T-helper 17 cell (primary cell): ENCODE measurements at places on chromosomes 13 and 19. TPM values are rescaled to one million over a fixed set of nuclear protein-coding genes. Genes with fewer than 3 reads are reported as not detected.

DNA sequence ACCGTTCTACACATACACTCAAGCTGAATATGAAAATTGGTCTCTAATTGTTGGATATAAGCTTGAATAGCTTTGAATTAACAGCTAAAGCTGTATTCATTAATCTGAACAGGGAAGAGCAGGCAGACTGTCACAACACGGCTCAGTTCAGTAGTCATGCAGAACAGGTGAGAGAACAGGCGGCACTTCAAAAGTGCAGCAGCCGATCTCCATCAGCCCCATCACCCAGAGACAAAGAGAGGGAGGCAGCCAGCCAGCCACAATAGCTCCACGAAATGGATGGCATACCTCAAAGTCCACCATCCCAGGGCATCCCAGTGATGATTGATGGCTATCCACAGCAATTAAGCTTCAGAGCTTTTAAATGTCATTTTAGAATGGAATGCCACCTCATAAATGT is 419.2 kb downstream of the OLFM4 start:
- H3K4me1 ChIP-seq: no peaks in the 10 kb centered on the region
- DNase-seq: no peak
- no peak overlapping the region for H3K27ac ChIP-seq

GRCh38 chr19:54434112-54434872 is 14.7 kb upstream of the LENG8 start:
- H3K36me3 ChIP-seq: peaks cover 2% of the 10 kb centered on the region
- no peak for DNase-seq
- peak overlapping the region; percentile 77 for H3K27ac ChIP-seq
- H3K27me3 ChIP-seq: peaks cover 3% of the 10 kb centered on the region
- H3K4me1 ChIP-seq: peaks cover 24% of the 10 kb centered on the region

- peak overlapping the region; percentile 50 for H3K4me3 ChIP-seq
- DNase-seq: peak; percentile 57
- H3K27me3 ChIP-seq: peaks cover 57% of the 10 kb centered on the region
- peaks cover 22% of the 10 kb centered on the region for H3K36me3 ChIP-seq
- H3K4me1 ChIP-seq: peaks cover 27% of the 10 kb centered on the region
Measured at GRCh38 chr19:53906211-53907192, 2.6 kb upstream of the CACNG7 start.

DNA sequence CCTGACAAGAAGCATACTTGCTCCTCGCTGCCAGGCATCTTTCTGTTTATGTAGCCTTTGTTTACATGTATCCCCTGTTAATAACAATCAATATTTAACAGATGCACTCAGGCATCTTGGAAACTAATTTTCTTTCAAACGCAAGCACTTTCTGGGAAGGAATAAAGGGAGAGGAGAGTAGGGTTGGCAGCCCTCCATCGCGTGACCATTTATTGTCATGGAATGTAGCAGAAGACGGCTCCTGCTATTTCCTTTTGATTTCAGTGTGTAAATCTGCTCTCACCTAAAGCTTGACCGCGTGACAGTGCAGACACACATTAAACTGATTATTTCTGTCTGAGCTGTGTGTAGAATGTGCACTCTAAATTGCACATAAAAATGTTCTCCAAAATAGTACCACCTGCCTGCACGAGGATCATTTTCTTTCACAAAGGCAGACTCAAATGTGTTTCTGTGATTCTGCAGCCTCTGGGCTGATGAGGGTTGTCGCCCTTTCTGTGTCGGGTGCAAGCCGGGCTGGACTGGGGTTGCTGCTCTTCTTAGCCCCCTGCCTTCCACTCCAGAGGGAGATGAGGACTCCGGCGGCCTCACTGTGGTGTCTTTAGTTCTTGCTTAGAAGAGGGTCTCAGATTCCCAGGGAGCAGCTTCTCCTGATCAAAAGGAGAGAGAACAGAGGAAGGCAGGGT is 223.5 kb upstream of the MAB21L1 start:
- DNase-seq: no peak
- no peaks in the 10 kb centered on the region for H3K36me3 ChIP-seq
- H3K4me3 ChIP-seq: no peak overlapping the region

DNA sequence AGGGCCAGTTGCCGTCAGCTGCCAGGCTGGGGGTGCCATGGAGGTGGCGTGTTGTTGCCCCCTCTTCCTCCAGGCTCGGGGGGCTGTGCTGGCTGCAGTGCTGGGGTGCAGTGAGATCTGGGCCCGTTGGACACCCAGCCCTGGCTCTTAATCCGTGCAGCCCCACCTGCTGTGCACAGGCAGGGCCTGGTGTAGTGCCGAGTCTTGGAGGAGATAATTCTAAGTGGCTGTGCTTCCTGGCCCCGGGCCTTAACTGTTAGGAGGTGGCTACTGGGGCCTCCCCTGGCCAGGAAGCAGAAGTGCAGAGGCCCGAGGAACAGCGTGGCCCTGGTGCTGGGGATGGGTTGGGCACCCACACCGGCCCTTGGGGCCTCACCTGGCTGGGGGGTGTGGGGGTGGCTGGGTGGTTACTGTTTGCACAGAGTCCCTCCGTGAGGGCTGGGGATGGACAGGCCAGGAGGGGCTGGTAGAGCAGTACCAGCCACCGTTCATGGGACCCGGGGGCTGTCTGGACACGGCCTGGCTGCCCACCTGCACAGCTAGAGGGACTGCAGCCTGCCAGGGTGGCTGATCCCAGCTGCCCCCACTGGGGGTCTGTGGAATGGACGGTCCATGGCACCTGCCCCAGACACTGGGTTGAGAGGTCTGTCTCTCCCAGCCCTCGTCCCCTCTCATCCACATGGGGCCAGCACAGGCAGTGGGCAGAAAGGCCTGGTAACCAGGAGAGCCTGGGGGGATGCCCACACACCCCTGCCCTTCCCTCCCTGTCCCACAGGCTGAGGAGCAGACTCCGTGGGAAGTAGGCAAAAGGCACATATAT is 3.3 kb downstream of the GPX4 start:
- H3K36me3 ChIP-seq: no peaks in the 10 kb centered on the region
- peak overlapping the region; percentile 53 for H3K4me3 ChIP-seq
- H3K27ac ChIP-seq: no peak overlapping the region
- H3K27me3 ChIP-seq: no peaks in the 10 kb centered on the region

DNA sequence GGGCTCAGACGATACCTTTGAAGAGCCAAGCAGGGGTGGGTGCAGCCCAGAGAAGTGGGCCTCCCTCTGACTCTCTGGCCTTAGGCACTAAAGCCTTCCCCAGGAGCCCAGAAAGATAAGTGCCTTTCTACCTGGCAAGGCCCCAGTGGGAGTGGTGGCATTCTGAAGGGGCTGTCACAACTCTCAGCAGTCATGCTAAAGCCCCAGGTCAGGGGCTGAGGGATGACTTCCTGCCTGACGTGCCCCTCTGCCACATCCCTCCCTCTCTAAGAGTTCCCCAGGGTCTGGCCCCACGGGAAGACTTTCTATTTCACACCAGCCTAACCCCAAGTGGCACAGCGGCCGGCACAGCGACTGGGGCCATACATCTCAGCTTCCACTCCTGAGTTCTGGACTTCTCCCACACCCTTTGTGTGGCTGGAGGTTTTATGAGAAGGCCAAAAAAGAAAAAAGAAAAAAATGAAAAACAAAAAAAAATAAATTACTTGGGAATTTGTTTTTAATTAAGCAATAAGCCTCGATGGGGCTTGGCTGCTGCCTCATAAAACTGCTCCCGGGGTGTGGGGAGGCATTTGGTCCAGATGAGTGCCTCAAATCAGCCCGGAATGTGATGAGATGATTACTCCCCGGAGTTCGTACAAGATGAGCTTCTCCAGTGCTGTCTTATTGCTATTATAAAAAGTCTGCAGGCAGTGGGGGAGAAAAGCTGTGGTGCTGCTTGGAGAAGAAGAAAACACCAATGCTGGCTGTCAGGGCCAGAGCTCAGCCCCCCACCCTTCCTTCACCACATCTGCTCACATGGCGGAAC is 28.5 kb upstream of the PLEKHF1 start:
- no peak for DNase-seq
- no peaks in the 10 kb centered on the region for H3K27me3 ChIP-seq
- H3K27ac ChIP-seq: peak overlapping the region; percentile 8

DNA sequence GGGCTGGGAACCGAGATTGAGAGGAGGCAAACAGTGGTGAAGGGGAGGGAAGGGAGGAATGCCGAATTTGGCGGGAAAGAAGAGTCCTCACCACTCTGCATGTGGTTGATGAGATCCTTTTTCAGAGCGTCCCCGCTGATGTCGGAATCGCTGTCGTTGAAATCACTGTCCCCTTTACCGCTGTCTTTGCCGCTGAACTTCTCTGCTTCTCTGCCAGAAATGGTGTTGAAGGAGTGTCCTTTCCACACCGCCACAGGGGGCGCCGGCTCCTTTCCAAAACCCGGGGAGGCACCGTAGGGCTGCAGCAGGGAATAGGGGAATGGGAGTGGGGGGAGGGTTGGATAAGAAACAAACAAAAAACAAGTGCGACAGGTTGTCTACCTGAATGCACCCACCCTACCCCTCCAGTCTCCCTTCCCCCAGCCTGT is 3.1 kb downstream of the PCDH8 start:
- no peaks in the 10 kb centered on the region for H3K36me3 ChIP-seq
- peak overlapping the region; percentile 55 for H3K4me3 ChIP-seq
- DNase-seq: no peak
- no peak overlapping the region for H3K27ac ChIP-seq

GRCh38 chr13:40285634-40286033 is 380.8 kb downstream of the FOXO1 start:
- no peak for DNase-seq
- H3K27me3 ChIP-seq: no peaks in the 10 kb centered on the region
- no peak overlapping the region for H3K27ac ChIP-seq
- H3K36me3 ChIP-seq: peaks cover 4% of the 10 kb centered on the region

- no peaks in the 10 kb centered on the region for H3K27me3 ChIP-seq
- H3K4me1 ChIP-seq: peaks cover 20% of the 10 kb centered on the region
- peak overlapping the region; percentile 75 for H3K4me3 ChIP-seq
Measured at GRCh38 chr19:3671680-3672574, 28.3 kb downstream of the PIP5K1C start.

GRCh38 chr13:112567161-112567862 is 20.6 kb downstream of the TUBGCP3 start:
- no peaks in the 10 kb centered on the region for H3K27me3 ChIP-seq
- no peak overlapping the region for H3K4me3 ChIP-seq
- peaks cover 7% of the 10 kb centered on the region for H3K36me3 ChIP-seq
- H3K4me1 ChIP-seq: peaks cover 27% of the 10 kb centered on the region

DNA sequence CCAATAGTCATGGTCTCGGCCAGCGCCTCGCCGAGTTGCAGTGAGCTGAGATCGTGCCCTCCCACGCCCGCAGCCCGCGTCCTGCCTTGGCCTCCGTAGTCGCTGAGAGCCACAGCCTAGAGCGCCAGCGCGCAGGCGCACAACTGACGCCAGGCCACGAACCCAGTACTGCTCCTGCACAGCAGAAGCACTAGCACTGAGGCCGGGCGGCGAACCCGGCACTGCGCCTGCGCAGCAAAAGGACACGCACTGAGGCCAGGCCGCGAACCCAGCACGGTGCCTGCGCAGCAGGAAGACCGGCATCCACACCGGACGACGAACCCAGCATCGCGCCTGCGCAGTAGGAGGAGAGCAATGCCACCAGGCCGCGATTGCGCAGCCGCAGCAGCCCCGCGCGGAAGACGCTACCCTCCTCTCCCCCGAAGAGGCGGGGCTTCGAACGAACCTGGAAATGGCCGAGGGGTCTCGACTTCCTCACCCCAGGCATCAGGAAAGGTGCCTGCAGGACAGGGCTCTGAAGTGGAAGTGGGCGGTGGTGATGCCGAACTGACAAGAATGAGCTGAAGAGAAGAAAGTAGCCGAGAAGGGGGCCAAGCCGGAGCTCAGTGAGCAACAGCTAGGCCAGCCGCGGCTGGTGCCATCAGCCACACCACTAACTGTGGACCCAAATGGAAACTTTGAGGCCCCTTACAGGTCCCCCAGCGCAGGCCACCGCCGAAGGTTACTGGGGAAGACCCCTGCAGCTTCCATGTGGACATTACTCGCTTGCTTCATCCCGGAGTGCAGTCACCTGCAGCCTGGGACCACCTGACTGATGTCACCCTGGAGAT is 7.5 kb downstream of the F10 start:
- no peak for DNase-seq
- peak overlapping the region; percentile 24 for H3K27ac ChIP-seq

GRCh38 chr13:89746554-89746953 is 1600.9 kb upstream of the MIR17HG start:
- DNase-seq: no peak
- no peaks in the 10 kb centered on the region for H3K36me3 ChIP-seq
- H3K4me3 ChIP-seq: no peak overlapping the region

DNA sequence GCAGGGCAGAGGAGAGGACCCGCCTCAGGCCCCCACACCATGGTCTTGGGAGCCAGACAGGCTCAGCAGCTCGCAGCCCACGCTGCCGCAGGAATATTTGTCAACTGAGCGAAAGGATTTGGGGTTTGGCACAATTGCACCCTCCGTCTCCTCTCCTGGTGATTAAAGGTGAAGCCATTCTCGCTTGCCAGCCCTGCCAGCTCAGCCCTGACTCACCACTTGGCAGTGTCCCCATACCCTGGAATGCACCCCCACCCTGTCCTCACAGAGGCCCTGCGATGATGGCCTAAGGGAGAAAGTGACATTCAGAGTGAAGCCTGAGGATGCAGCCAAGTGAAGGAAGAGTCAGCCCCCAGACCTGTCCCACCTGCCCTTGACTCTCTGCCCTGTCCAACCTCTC is 18.8 kb downstream of the CYTH2 start:
- H3K27me3 ChIP-seq: peaks cover 8% of the 10 kb centered on the region
- H3K36me3 ChIP-seq: peaks cover 7% of the 10 kb centered on the region
- H3K4me1 ChIP-seq: peaks cover 22% of the 10 kb centered on the region
- no peak for DNase-seq
- H3K27ac ChIP-seq: no peak overlapping the region
- no peak overlapping the region for H3K4me3 ChIP-seq

GRCh38 chr13:39144391-39144790 is 106.1 kb downstream of the NHLRC3 start:
- DNase-seq: no peak
- H3K27me3 ChIP-seq: peaks cover 42% of the 10 kb centered on the region
- H3K27ac ChIP-seq: no peak overlapping the region
- no peaks in the 10 kb centered on the region for H3K36me3 ChIP-seq
- H3K4me3 ChIP-seq: no peak overlapping the region

DNA sequence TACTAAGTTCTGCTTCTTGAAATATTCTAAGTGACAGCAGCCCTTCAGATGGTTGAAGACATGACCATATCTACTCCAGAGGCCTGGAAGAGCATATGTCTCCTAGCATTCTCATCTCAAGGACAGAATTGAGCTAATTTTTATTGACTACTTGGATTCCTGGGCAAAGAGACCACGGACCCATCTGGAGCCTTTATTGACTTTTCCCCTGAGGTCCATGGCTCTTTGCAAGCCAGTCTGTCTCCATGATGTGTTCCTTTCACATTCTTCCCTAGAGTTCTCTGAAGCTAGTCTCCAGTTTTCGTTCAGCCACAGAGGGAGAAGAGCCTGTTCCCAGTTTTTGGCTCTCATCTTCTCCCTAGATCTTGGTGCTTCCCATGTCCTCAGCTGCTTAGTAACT is 202.7 kb downstream of the PCCA start:
- H3K4me1 ChIP-seq: no peaks in the 10 kb centered on the region
- no peaks in the 10 kb centered on the region for H3K27me3 ChIP-seq
- H3K4me3 ChIP-seq: no peak overlapping the region
- H3K36me3 ChIP-seq: peaks cover 7% of the 10 kb centered on the region
- peak overlapping the region; percentile 45 for H3K27ac ChIP-seq

F10 gene
- total RNA-seq: not detected

ZNF442 gene
- total RNA-seq: 0.97 TPM

BRME1 gene
- 0.82 TPM for total RNA-seq

KLK14 gene
- 0.39 TPM for total RNA-seq

GEMIN7 gene
- total RNA-seq: 8.8 TPM
